ENCODE measurements at places on chromosomes 11 and 22.
A peak's percentile ranks its signal among the peaks of the same experiment; 100 is the strongest.

GRCh38 chr11:121762820-121763219, 310.1 kb upstream of the SORL1-AS1 start:
- no peak for DNase-seq

DNA sequence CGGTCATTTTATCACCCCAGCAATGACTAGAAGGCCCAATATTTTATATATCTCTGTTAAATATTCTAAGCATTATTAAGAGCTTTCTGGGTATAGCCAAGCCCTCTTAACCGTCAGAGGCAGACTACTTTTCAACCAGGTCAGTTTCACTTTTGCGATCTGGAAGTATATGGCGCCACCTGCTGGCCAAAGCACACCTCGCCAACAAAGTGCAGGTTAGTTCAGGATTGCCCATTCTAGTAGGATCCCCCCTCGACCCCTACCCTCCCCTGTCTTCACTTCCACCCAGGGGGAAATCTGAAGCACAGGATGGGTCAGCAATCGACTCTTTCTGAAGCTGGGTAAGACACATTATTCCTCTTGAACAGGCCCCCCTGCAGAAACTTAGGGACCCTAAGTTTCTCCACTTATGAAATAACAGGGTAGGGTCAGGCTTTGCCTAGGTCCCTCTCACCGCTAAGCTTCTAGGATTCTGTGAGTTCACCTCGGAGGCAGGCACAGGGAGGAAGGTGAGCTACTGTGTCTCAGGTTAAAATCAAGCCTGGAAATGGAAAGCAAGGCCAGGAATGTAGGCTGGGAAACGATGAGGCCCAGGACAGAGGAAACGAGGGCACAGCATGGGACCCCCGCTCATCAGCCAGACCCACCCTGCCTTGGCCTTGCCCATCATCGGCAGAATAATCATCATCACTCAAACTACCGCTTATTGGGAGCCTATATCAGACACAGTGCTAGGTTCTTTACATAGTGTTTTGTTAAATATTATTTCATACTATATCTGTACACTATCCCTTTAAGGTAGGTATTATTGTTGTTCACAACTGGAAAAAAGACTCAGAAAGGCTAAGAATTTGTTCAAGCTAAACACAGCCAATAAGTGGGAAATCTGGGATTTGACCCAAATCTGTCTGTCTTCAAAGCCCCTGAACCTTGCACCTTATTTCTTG, 35.6 kb downstream of the KCNJ1 start:
- peak; percentile 74 for DNase-seq

DNA sequence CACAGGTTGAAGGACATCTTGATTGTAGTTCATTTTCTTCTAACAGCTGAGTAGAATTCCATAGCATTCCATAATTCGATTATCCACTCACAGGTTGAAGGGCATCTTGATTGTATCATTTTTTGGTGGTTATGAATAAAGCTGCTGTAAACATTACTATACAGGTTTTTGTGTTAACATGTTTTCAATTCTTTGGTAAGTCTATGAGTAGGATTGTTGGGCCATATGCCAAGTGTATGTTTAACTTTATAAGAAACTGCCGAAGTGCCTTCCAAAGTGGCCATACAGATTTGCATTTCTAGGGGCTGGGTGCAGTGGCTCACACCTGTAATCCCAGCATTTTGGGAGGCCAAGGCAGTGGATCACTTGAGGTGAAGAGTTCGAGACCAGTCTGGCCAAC, 44.6 kb downstream of the ANKRD42 start:
- DNase-seq = no peak

GRCh38 chr11:69452206-69452987, 29.1 kb upstream of the LINC01488 start:
- no peak for DNase-seq

GRCh38 chr22:38710866-38711265, 5.1 kb downstream of the GTPBP1 start:
- no peak for DNase-seq

DNA sequence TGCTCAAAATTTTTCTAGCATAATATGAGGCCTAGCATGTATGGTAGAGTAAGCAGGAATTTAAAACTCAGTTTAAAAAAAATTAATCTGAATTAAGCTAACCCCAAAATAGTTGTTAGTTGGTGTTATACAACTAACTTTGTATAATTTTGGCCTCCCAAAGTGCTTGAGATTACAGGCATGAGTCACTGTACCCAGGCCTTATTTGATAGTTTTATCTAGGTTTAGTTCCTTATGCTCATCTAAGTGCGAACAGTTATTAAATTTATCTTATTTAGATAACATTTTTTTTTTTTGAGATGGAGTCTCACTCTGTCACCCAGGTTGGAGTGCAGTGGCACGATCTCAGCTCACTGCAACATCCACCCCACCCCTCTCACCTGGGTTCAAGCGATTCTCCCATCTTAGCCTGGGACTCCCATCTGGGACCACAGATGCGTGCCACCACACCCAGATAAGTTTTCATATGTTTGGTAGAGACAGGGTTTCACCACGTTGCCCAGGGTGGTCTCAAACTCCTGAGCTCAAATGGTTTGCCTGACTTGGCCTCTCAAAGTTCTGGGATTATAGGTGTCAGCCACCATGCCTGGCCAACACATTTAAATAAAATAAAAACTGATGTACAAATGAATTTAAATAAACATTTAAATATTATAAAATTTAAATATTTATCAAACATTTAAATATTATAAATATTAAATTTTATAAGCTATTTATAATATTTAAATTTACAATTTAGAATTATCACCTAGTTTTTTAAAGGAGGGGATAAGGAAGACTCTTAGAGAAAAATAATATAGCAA, 7.5 kb downstream of the IL18 start:
- no peak for DNase-seq

GRCh38 chr11:73198677-73199076, 19.4 kb upstream of the P2RY2 start:
- no peak for DNase-seq

DNA sequence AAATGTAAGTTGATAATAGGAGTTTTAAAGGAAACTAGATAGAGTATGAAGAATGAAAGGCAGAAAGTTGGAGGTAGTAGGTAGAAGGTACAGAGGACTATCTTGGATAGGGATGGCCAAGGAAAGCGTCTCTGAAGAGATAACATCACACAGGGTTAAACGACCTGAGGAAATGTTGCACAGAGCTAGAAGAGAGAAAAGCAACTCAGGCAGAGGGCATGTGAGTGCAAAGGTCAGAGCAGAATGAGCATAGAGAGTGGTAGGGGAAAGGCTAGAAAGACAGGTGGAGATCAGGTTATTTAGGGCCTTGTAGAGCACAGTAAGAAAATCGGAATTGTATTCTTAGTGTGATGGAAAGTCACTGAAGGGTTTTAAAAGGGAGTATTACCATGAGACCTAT, 232.0 kb downstream of the SOX6 start:
- DNase-seq = no peak

DNA sequence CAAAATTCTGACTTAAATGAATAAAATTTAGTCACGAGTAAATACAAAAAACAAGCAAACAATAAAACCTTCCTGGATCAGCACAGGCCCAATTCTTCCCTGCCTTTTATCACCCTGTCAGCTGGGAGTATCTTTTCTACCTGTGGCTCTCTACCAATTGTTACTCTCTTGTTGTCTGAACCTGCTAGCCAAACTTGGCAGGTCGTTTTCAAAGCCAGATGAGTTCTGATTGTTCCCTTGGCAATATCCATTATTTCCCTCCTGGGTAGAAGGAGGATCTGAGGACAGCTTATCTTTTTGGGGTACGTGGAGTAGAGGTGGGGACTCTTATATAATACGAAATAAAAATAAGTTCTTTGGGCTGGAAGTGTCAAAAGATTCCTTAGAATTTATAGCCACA, 40.2 kb downstream of the SNX19 start:
- no peak for DNase-seq

GRCh38 chr11:74684661-74685060, 46.6 kb downstream of the CHRDL2 start:
- no peak for DNase-seq

GRCh38 chr22:19611590-19611989, 87.4 kb upstream of the CLDN5 start:
- no peak for DNase-seq

DNA sequence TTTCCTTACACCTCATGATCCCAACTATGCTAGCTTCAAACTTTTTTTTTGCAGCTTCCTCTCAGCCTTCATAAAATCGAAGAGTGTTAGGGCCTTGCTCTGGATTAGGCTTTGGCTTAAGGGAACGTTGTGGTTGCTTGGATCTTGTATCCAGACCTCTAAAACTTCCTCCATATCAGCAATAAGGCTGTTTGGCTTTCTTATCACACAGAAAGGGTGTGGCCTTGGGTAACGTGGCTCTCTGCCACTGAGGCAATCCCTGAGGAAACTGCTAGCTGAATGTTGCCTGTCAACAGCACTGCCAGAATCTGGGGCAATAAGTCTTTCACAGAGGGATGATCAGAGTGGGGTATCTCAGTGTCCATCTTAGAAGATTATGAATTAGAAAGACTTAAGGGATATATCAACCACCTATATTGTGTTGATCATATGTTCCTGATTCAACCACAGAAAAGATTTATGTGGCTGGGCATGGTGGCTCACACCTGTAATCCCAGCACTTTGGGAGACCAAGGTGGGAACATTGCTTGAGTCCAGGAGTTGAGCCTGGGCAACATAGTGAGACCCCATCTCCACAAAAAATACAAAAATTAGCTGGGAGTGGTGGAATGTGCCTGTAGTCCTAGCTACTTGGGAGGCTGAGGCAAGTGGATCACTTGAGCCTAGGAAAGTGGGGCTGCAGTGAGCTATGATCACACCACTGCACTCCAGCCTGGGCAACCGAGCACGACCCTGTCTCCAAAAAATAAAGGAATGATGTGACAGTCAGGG, 12.5 kb upstream of the CUL5 start:
- no peak for DNase-seq

- no peak for DNase-seq
Observed at GRCh38 chr22:39486951-39487825, 14.9 kb upstream of the MIEF1 start.

DNA sequence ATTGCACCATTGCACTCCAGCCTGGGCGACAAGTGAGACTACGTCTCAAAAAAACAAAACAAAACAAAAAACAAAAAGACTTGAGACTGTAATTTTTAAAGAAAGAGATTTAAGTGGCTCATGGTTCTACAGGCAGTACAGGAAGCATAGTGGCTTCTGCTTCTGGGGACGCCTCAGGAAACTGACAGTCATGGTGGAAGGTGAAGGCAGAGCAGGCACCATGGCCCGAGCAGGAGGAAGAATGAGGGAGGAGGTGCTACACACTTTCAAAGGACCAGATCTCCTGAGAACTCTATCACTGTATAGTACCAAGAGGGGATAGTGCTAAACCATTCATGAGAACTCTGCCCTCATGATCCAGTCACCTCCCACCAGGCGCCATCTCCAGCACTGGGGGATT, 52.0 kb downstream of the CBL start:
- DNase-seq = no peak

DNA sequence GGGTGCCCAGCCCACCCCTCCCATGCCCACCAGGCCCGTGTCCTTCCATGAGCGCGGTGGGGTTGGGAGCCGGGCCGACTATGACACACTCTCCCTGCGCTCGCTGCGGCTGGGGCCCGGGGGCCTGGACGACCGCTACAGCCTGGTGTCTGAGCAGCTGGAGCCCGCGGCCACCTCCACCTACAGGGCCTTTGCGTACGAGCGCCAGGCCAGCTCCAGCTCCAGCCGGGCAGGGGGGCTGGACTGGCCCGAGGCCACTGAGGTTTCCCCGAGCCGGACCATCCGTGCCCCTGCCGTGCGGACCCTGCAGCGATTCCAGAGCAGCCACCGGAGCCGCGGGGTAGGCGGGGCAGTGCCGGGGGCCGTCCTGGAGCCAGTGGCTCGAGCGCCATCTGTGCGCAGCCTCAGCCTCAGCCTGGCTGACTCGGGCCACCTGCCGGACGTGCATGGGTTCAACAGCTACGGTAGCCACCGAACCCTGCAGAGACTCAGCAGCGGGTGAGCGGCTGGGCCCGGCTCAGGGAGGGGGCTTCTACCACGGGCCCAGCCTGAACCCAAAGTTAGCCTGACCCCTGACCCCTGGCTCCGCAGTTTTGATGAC, 3.0 kb downstream of the PKP3 start:
- DNase-seq = no peak
